ENCODE measurements at places on chromosomes 1 and 21. TPM values are rescaled to one million over a fixed set of nuclear protein-coding genes. Genes with fewer than 3 reads are reported as not detected.

GRCh38 chr1:53618500-53619366 lies 120.2 kb downstream of the GLIS1 start:
- DNase-seq: no peak
- peaks cover 8% of the 10 kb centered on the region for H3K4me1 ChIP-seq
- H3K27ac ChIP-seq: no peak overlapping the region
- H3K4me3 ChIP-seq: no peak overlapping the region

DNA sequence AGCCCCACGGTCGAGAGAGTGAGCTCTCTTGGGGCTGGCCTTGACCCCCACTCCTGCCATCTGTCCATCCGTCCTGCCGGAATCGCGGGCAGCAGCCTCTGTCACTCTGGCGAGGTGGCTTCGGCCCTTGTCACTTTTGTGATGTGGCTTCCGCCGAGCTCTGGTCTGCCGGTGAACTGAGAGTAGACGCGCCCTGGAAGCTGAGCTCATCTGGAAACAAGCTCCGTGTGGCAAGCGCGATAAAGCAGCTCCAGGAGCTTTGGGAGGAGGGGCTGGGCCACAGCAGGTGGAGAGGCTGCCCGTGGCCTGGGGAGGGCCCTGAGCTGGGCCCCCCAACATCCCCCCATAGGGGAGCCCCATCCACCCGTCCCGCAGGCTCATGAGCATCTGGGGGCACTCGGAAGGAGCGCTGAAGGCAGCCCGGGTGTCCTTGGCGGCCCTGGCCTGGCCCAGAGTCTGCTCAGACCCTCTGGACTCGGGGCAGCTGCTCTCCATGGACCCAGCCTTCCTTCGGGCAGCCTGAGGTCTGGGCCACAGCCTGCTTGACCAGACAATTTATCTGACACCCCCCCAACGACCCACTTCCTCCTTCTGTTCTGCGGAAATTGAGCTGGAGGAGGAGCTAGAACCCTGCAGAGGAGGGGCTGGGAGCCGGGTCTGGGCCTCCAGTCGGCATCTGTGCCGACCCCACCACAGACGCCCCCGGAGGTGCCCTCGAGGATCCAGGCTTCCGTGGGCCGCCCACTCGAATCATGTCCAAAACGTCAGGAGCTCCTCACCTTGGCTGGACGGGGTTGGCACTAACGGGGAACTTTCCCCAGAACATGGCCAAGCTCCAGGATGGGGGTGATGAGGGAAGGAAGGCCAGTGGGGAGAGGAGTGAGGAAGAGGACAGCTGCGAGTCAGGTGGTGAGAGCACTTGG lies 59.1 kb downstream of the SLC19A1 start:
- no peak overlapping the region for H3K27ac ChIP-seq
- peaks cover 2% of the 10 kb centered on the region for H3K4me1 ChIP-seq
- H3K27me3 ChIP-seq: no peaks in the 10 kb centered on the region

OR6N1 gene
- total RNA-seq: not detected

- no peak for DNase-seq
- H3K27me3 ChIP-seq: peaks cover 18% of the 10 kb centered on the region
- H3K4me3 ChIP-seq: no peak overlapping the region
Measured at GRCh38 chr1:36588972-36589371, 106.3 kb upstream of the CSF3R start.

CD53 gene
- not detected for total RNA-seq

GRCh38 chr1:51313961-51314777 lies 16.2 kb downstream of the TTC39A start:
- H3K4me3 ChIP-seq: no peak overlapping the region
- peak; percentile 81 for DNase-seq
- H3K27me3 ChIP-seq: no peaks in the 10 kb centered on the region

DNA sequence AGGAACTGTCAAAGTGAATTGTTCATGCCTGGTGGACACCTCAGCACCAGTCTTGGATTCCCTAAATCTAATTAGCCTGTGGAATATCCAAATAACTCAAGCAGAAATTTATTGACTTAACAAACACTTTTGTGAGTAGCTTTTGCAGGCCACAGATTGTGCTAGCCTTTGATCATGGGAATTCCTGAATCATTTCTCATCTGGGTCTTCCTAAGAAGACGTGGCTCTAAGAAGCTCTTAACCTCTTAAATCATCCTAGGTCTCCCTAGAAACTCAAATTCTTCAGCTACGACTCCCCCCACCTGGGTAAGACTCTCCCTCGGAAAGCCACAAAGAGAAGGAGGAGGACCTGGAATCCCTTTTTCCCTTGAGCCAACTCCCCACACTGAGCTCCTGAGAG lies 53.8 kb upstream of the PSEN2 start:
- H3K27ac ChIP-seq: peak overlapping the region; percentile 47
- peaks cover 41% of the 10 kb centered on the region for H3K4me1 ChIP-seq
- H3K27me3 ChIP-seq: no peaks in the 10 kb centered on the region
- H3K36me3 ChIP-seq: no peaks in the 10 kb centered on the region

GRCh38 chr21:34357889-34358288 lies 5.9 kb upstream of the KCNE2 start:
- H3K4me3 ChIP-seq: no peak overlapping the region

RAB7B gene
- 8.1 TPM for total RNA-seq

DNA sequence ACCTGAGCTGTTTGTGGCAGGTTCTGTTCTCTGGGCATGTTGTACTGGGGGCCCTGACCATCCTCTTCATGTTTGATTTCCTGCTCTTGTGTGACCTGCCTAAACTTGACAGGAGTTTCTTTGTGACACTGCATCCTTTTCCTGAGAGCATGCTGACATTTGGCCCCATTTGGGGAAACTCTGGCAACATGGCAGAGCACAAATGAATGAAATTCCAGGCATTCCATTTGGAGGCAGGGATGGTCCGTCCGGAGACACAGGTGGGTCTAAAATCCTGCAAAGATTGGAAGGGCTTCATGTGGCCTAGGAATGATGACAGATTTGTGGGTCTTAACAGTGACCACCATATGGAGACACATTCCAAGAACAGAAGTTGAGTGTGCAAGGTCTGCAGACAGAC lies 184.0 kb downstream of the FCRL5 start:
- no peaks in the 10 kb centered on the region for H3K4me1 ChIP-seq
- no peak for DNase-seq
- no peak overlapping the region for H3K27ac ChIP-seq
- H3K27me3 ChIP-seq: peaks cover 5% of the 10 kb centered on the region

GRCh38 chr21:35239811-35240219 lies 190.7 kb upstream of the RUNX1 start:
- H3K4me3 ChIP-seq: no peak overlapping the region
- no peak for DNase-seq
- H3K27me3 ChIP-seq: no peaks in the 10 kb centered on the region
- H3K4me1 ChIP-seq: peaks cover 4% of the 10 kb centered on the region
- H3K36me3 ChIP-seq: no peaks in the 10 kb centered on the region
- no peak overlapping the region for H3K27ac ChIP-seq

- H3K27me3 ChIP-seq: no peaks in the 10 kb centered on the region
- no peaks in the 10 kb centered on the region for H3K4me1 ChIP-seq
- H3K36me3 ChIP-seq: no peaks in the 10 kb centered on the region
Measured at GRCh38 chr1:44035726-44036408, 4.6 kb upstream of the SLC6A9 start.

DNA sequence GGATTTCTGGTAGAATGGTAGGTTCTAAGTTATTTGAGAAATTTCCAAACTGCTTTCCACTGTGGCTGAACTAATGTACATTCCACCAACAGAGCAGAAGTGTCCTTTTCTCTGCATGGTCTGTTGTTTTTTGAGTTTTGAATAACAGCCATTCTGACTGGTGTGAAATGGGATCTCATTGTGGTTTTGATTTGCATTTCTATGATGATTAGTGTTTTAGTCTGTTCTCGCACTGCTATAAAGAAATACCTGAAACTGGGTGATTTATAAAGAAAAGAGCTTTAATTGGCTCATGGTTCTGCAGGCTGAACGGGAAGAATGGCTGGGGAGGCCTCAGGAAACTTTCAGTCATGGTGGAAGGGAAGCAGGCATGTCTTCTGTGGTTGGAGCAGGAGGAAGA lies 80.3 kb downstream of the SDCCAG8 start:
- H3K4me1 ChIP-seq: no peaks in the 10 kb centered on the region
- DNase-seq: no peak
- peaks cover 22% of the 10 kb centered on the region for H3K36me3 ChIP-seq
- no peak overlapping the region for H3K4me3 ChIP-seq

DNA sequence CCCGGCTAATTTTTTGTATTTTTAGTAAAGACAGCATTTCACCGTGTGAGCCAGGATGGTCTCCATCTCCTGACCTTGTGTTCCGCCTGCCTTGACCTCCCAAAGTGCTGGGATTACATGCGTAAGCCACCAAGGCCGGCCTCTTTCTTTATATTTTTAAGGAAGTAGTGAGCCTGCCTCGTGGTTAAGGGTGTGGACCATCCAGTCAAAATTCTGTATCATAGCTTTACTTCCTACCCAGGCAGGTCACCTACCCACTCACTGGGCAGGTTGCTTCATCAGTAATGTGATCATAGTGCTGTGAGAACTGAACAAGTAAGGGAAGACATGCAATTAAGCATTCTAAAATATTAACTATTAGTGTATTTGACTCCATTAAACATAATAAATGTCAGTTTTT lies 8.1 kb upstream of the ACOT7 start:
- no peaks in the 10 kb centered on the region for H3K36me3 ChIP-seq
- no peak overlapping the region for H3K27ac ChIP-seq

- H3K36me3 ChIP-seq: no peaks in the 10 kb centered on the region
- no peaks in the 10 kb centered on the region for H3K4me1 ChIP-seq
- no peaks in the 10 kb centered on the region for H3K27me3 ChIP-seq
- DNase-seq: no peak
Measured at GRCh38 chr1:110872745-110873720, at the start of gene CD53. TSS of gene CD53 (plus strand) at chr1:110873148. CDS start at chr1:110891409, 18,261 bp downstream.

DNA sequence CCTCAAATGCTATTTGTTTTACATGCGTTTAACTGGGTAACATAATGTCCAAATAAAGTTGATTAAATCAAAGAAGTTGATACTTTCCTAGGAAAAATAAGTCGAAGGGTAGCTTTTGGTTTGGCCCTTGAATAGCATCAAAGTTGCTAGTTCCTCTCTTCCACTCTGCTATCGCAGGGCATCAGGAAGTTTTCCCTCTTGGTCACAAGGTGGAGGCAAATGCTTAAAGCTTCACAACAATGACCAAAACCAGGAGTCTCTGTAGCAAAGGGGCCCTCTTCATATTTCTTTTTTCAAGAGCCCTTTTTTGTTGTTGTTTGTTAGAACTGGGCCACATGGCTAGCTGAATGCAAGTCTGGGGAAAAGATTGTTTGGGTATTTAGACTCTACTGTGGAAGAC lies 668.4 kb downstream of the KCNT2 start:
- no peak overlapping the region for H3K27ac ChIP-seq
- H3K4me3 ChIP-seq: no peak overlapping the region
- H3K36me3 ChIP-seq: no peaks in the 10 kb centered on the region
- no peaks in the 10 kb centered on the region for H3K27me3 ChIP-seq
- no peak for DNase-seq
- no peaks in the 10 kb centered on the region for H3K4me1 ChIP-seq

OLIG1 gene
- not detected for total RNA-seq

BGLAP gene
- 0.66 TPM for total RNA-seq

MEX3A gene
- 32.9 TPM for total RNA-seq

SLC1A7 gene
- total RNA-seq: not detected

- no peak for DNase-seq
- peaks cover 7% of the 10 kb centered on the region for H3K36me3 ChIP-seq
- H3K27ac ChIP-seq: no peak overlapping the region
- H3K27me3 ChIP-seq: no peaks in the 10 kb centered on the region
Measured at GRCh38 chr1:3626025-3626424, 1.2 kb downstream of the TPRG1L start.

PPIAL4G gene
- total RNA-seq: not detected

Measured in astrocyte (in vitro differentiated cells and primary cell).